PC-3 (cell line): ENCODE measurements at places on chromosomes 2 and 18. TPM values are rescaled to one million over a fixed set of nuclear protein-coding genes. Genes with fewer than 3 reads are reported as not detected.

Gene INHA
- 1.3 and 1.5 TPM in 2 replicates for total RNA-seq

DNA sequence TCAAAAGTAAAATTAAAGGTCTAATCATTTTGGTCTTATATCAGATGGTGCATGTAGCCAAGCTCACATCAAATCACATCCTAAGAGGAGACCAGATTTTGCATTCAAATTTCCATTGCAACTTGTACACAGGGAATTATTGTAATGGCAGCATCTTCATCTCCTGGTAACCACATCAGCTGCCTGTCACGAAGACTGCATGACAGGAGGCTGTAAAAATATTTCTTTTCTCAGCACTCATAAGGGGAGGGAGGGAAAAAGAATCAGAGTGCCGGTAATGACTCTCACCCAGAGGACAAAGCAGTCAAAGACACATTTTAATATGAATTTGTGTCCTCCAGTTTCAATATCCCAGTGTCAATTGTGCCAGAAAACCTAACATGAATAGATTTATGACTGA, 216.7 kb downstream of the TMEM163 start:
- no peaks in the 10 kb centered on the region for H3K27me3 ChIP-seq
- H3K4me3 ChIP-seq, result no peak overlapping the region
- no peaks in the 10 kb centered on the region for H3K36me3 ChIP-seq
- DNase-seq, result no peak
- 0 out of 2 replicates have a peak, but pooled peaks cover 4% of the 10 kb centered on the region for H3K4me1 ChIP-seq

DNA sequence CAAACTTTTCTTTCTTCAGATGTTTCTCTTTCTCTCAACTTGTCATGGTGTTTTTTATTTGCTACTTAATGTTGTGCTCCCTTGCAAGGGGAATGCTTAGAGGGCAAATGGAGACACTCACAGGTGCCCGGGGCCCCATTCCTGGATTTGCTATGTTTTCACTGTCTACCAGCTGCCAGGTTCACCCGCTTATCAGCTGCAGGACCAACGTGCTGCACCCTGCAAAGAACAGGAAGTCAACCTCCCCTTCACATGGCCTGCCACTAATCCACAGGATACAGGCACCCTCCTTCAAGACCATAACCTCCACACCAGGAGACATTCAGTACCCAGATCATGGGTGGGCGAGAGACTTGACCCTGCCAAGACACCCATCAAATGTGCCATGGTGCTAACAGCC, 237.6 kb upstream of the STON1 start:
- H3K27ac ChIP-seq, result no peak overlapping the region
- no peaks in the 10 kb centered on the region for H3K27me3 ChIP-seq
- no peaks in the 10 kb centered on the region for H3K36me3 ChIP-seq
- H3K4me1 ChIP-seq, result no peaks in the 10 kb centered on the region

DNA sequence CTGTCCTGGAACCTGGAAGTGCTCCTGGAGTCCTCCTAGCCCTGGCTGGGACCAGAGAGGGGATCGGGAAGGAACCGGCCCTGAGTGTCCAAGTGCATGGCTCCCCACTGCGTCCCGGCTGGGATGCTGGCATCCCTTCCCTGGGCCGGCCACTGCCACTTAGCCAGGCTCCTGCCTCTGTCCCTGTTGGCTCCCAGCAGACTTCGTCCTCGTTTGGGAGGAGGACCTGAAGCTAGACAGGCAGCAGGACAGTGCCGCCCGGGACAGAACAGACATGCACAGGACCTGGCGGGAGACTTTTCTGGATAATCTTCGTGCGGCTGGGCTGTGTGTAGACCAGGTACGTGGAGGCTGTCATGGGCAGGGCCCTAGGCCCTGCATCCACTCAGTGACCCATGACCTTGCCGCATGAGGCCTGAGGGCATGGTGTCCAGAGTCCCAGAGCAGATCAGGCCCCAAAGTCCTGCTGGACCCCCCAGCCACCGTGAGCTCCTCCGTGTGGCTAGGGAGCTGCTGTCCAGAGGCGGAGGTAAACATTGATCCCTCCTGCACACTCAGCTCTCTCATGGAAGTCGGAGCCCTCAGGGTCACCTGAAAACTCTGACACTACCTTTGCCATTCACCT, 7.1 kb downstream of the ANO7 start:
- DNase-seq, result no peak
- H3K27ac ChIP-seq, result no peak overlapping the region
- no peaks in the 10 kb centered on the region for H3K36me3 ChIP-seq
- no peak overlapping the region for H3K4me3 ChIP-seq
- no peaks in the 10 kb centered on the region for H3K27me3 ChIP-seq

DNA sequence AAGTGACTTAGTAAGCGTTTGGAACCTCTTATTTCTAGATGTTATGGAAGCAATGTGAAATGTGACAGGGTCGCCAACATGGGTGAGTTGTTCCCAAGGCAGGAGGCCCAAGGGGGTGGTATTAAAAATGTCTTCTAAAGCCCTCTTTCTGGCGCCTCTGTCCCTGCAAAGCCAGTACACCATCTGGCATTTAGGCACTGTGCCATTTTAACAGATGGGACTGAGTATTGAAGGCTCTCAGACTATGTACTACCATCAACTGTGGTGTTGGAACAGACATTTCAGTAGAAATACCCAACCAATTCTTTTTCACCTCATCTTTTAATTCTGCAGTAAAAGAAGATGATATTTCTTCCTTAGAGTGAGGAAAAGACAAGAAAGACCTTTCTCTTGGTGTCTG, 384.5 kb upstream of the MMADHC start:
- H3K4me1 ChIP-seq, result peaks cover 4% of the 10 kb centered on the region; the same call in 1 of the 2 replicates
- H3K27me3 ChIP-seq, result no peaks in the 10 kb centered on the region
- no peak for DNase-seq
- no peaks in the 10 kb centered on the region for H3K36me3 ChIP-seq

DNA sequence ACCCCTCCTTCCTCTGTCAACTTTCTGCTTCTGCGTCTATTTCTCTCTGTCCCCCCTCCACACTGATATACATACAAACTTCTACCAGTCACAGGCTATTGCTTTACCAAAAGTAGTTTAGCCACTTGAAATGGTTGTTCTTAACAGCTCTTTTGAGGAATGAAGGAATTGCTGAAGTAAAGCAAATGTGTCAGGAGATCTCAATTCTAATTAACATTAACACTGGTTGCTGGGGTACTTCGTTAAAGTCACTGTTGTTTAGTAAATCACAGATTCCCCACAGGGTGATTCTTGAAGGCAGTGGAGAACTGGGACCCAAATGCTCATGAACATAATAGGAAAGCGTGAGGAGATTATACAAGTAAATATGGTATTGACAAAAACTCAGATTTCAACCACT, 232.8 kb downstream of the NYAP2 start:
- H3K27me3 ChIP-seq, result peaks cover 4% of the 10 kb centered on the region; the same call in 1 of the 2 replicates
- H3K4me3 ChIP-seq, result no peak overlapping the region
- no peak for DNase-seq
- no peaks in the 10 kb centered on the region for H3K36me3 ChIP-seq
- H3K27ac ChIP-seq, result no peak overlapping the region

DNA sequence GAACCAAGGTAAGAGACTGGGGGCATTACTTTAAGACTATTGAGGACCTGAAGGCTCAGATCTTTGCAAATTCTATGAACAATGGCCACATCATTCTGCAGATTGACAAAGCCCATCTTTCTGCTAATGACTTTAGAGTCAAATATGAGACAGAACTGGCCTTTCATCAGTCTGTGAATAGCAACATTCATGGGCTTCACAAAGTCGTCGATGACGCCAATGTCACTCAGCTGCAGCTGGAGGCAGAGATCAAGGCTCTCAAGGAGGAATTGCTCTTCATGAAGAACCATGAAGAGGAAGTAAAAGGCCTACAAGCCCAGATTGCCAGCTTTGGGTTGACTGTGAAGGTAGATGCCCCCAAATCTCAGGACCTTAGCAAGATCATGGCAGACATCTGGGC, 43.8 kb upstream of the SLC4A10 start:
- no peak for DNase-seq
- H3K36me3 ChIP-seq, result no peaks in the 10 kb centered on the region
- no peaks in the 10 kb centered on the region for H3K27me3 ChIP-seq
- peaks cover 22% of the 10 kb centered on the region for H3K4me1 ChIP-seq
- H3K4me3 ChIP-seq, result no peak overlapping the region

Gene STAMBP
- 23.8 and 32.2 TPM in 2 replicates for total RNA-seq

Gene ALK
- 0.81 and 0.87 TPM in 2 replicates for total RNA-seq
